Esophagus squamous epithelium (tissue), 5 donors: ENCODE measurements at places on chromosomes 4 and X. TPM values are rescaled to one million over a fixed set of nuclear protein-coding genes. Genes with fewer than 3 reads are reported as not detected.

DNA sequence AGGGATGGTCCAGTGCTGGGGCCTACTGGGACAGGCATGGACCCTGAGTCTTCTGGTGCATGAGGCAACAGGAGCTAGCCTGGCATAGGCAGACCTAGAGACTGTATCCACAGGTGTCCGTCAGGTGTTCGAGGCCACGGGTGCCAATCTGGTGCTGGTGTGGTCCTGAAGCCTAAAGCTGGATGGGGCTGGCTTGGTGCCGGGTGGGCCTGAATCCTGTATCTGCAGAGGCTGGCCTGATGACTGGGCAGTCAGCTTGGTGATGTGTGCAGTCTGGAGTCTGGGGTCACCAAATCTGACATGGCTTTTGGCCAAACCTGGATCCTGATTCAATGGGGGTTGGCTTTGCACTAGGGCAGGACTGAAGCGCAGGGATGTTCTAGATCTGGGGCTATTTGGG lies 269.8 kb upstream of the GRIA3 start:
- no peaks in the 10 kb centered on the region for H3K4me1 ChIP-seq
- H3K4me3 ChIP-seq = no peak overlapping the region
- H3K27me3 ChIP-seq = no peaks in the 10 kb centered on the region
- DNase-seq = no peak
- no peak overlapping the region for H3K27ac ChIP-seq
- H3K36me3 ChIP-seq = no peaks in the 10 kb centered on the region

Gene TREX2
- total RNA-seq = 3.4 TPM

Gene SYNPO2
- 418 TPM for total RNA-seq

Gene ZFP42
- total RNA-seq = not detected
